ENCODE measurements at places on chromosomes 11 and 22. TPM values are rescaled to one million over a fixed set of nuclear protein-coding genes. Genes with fewer than 3 reads are reported as not detected.

- no peak for DNase-seq
These were observed 54.3 kb downstream of the BCL2L13 start for GRCh38 chr22:17692841-17693240.

DNA sequence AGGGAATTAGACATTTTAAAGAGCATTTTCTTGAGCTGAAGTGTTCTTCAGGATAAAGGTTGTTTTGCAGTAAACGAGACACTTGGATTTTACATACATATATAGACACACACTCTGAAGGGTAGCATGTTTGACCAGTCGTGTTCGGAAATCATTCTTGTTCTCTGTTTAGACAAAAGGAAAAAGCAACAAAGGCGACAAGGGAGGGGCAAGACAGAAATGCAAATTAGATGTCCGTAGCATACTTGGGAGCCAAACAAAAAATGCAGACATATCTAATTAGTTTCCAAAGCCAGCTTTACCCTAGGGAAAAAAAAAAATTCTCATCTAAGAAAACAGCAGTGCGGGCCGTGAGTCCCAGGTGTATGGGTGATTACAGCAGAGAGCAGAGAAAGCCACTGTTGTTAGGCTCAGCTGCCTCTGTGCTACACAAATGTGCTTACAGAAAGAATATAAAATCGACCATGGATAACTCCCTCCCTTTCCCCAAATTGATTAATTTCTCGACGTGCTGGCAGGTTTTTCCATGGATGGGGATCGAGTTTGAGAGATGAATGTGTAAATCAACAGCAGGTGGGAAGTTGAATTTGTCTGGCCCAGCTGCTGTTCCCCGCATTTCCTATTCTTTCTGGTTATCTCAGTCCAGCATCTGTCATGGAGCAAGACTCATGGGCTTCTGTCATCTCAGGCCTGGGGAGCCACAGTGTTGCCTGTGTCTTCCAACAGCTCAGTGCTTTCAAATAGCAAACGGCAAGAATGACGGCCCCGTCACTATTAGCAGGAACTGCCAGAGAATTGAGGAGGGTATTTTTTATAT is 176.5 kb upstream of the TTC12 start:
- no peak for DNase-seq

The FJX1 gene
- total RNA-seq, result 18.4 TPM

The HOATZ gene
- not detected for total RNA-seq

- no peak for DNase-seq
These were observed 47.5 kb downstream of the HORMAD2 start for GRCh38 chr22:30127749-30128166.

The TRPM5 gene
- not detected for total RNA-seq

The OR56A1 gene
- 0.97 TPM for total RNA-seq

- DNase-seq, result peak; percentile 11
These were observed 30.0 kb upstream of the ME3 start for GRCh38 chr11:86702220-86702983.

DNA sequence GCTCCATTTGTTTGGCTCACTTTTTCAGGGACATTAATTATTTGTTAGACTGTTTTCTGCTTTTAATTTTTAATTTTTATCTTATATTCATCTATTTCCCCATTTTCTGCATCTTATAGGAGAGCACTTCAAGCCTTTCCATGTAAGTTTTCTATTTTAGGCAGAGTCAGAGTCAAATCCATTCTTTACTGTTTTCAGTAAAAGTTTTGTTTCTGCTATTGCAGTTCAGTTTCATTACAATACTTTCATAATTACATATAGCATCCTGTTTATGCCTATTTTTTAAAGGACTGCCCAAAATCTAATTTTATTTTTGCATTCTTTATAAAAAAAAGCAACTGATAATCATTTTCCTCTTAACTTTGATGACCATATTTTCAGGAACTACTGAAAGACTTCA is 3.8 kb upstream of the OR10A5 start:
- DNase-seq, result no peak

The OR6T1 gene
- total RNA-seq, result not detected

GRCh38 chr11:71429701-71430100 is 18.5 kb downstream of the DHCR7 start:
- DNase-seq, result no peak

The P2RY6 gene
- not detected for total RNA-seq

DNA sequence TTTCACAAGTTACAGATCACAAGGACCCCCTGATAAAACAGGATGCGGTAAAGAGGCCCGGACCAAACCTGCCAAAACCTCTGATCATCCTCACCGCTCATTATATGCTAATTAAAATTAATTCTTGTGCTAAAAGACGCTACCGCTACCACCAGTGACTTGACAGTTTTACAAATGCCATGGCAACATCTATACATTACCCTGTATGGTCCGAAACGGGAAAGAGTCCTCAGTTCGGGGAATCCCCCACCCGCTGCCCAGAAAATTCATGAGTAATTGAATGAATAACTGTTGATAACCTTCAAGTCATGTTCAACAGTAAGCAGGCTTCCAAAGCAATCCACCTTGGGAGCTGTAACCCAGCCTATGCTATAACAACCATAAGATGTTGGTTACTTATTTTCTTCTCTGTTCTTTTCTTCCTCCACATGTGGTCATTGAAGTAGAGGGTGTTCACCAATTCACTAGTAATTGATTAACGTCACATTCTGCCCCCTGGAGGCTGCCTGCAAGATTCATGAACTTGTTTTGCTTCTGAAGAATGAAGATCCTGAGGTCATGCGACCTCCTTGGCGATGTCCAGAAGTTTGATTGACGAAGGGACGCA is 20.6 kb downstream of the APOBEC3H start:
- DNase-seq, result peak; percentile 85

All from GM23338 (cell line).